ENCODE measurements at places on chromosomes 12 and 14.

GRCh38 chr14:105022276-105022670, 1.4 kb upstream of the CDCA4 start:
- no peak for DNase-seq

- no peak for DNase-seq
These were observed 58.1 kb upstream of the DIO2 start for GRCh38 chr14:80269353-80269925.

- no peak for DNase-seq
These were observed 166.9 kb upstream of the CCND2 start for GRCh38 chr12:4106621-4107020.

DNA sequence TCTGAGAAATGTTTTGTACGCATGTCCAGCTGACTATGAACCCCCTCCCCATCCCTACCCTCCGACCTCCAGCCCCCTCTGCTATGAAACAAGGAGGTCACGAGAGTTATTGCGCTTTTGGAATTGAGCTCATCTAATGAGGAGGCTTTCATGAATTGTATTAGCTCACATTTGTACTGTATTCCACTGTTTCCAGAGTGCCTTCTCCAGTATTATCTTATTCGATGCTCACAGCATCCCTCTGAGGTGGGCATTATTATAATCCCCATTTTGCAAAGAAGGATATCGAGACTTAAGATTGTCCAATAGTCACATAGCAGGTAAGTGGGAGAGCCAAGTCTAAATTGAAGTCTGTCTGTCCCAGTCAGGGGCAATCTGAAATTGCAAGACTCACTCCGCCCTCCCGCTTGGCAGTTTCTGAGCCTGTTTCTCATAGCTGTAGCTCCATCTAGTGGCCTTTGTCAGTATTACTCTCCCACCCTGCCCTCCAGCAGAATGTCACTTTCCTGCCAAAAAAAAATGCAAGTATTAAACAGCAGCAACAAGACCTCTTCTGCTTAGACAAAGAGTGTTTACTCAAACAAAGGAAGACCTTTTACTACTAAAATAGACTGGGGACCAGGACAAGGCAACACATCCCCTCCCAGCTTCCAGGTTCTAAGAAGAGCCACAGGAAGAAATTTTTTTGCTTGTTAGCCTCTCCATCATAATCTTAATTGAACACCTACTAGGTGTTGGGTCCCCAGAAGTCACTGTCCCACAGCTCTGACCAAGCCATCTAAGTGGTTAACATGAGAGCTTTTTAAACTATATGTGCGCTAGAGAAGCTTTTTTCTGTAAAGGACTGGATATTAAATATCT, 48.6 kb upstream of the TMEM233 start:
- peak; percentile 72 for DNase-seq

DNA sequence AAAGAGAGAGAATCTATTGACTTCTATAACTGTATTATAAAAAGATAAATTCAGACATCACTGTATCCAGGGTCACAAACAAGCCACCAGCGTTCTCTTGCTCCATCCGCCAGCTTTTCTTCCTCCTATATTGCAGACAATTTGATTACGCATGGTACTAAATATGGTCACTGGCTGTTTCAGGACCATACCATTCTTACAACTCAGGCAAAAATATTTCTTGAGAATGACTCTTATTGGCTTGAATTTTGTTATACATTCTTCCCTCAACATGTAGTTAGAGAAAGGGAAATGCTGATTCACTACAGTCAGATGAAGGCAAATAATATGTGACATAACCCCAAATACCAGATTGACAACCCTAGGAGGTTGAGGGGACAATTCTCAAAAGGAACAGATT, 101.3 kb downstream of the SLC6A15 start:
- DNase-seq = no peak

GRCh38 chr12:79420146-79420618, 270.6 kb downstream of the PAWR start:
- DNase-seq = no peak

- DNase-seq = no peak
These were observed 104.8 kb downstream of the MYF5 start for GRCh38 chr12:80821513-80822000.

DNA sequence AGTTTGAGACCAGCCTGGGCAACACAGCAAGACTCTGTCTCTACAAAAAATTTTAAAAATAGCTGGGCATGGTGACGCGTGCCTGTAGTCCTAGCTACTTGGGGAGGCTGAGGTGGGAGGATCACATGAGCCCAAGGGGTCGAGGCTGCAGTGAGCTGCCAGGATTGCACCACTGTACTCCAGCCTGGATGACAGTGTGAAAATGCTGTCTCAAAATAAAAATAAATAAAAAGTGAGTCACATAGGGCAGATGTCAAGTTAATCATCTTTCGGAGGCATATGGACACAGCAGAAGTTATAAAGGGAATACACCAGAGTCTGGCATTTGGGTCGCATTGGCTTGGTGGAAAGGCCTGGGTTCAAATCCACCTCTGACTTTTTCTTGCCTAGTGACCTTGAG, 92.7 kb downstream of the PHETA1 start:
- DNase-seq = no peak

DNA sequence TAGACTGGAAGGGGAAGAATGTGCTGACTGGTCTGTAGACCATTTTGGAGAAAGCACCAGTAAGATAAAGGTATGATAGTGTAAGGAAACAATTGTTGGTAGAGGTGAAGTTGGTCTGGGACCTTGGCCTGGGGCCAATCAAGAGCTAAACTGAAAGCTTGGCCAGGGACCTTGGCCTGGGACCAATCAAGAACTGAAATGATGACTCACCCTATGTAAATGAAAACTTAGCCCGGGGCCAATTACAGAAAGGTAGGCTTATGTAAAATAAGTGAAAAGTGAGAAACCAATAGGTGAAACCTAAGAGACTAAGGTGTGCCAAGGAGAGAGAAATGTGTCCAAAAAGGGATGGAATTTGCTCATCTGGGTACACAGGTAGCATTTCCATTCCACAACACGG, 776.0 kb downstream of the C12orf50 start:
- no peak for DNase-seq

- no peak for DNase-seq
These were observed 399.8 kb downstream of the RGS6 start for GRCh38 chr14:72332046-72332445.

DNA sequence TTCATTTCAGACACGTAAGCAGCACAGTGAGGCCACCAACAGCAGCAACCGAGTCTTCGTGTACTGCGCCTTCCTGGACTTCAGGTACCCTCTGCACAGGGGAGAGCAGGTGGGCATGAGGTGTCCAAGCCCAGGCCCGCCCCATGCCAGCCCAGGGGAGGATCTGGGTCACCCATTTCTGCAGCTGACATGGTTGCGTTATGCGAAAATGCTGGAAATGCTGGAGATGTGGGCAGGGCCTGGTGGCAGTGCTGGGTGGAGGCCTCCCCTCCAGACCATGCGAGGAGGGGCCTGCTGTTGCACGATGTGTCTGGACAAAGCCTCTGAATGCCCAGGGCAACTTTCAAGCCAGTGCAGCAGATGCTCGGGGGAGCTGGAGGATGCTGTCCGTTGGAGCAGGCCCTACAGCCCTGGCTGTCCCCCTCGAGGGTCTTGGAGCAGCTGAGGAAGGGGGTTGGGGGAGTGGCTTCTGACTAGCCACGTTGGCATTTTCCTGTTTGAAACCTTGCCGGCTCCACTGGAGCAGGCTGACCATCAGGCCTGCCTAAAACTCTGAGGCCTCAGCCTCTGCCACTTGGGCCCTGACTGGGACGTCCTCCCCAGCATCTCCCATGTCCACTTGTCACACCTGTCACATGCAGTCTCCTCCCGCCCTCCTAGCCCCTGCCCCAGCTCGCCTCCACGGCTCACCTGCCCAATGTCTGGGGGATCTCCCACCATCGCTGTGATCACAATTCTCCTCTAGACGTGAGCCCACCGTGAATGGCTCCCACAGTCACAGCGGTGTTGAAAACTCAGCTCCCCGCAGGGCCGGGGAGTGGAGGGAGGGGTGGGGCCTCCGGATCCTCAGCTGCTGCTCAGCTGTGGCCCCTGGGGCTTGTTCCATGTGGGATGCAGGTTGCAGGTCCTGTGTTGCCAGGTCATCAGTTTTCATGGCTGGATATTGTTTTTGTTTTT, 123.4 kb downstream of the ADGRD1 start:
- DNase-seq = no peak

- no peak for DNase-seq
These were observed 32.4 kb downstream of the PIGH start for GRCh38 chr14:67567654-67568053.

GRCh38 chr14:89188492-89188891, 228.5 kb downstream of the FOXN3 start:
- no peak for DNase-seq

DNA sequence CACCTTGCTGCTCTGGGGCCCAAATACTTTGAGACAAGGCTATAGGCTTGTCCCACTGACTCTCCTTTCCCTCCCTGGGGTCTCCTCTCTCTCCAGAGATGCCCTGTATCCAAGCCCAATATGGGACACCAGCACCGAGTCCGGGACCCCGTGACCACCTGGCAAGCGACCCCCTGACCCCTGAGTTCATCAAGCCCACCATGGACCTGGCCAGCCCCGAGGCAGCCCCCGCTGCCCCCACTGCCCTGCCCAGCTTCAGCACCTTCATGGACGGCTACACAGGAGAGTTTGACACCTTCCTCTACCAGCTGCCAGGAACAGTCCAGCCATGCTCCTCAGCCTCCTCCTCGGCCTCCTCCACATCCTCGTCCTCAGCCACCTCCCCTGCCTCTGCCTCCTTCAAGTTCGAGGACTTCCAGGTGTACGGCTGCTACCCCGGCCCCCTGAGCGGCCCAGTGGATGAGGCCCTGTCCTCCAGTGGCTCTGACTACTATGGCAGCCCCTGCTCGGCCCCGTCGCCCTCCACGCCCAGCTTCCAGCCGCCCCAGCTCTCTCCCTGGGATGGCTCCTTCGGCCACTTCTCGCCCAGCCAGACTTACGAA, 3.1 kb downstream of the NR4A1 start:
- no peak for DNase-seq

All from CD4-positive, alpha-beta T cell (primary cell).